ENCODE measurements at places on chromosomes 12 and 14.

DNA sequence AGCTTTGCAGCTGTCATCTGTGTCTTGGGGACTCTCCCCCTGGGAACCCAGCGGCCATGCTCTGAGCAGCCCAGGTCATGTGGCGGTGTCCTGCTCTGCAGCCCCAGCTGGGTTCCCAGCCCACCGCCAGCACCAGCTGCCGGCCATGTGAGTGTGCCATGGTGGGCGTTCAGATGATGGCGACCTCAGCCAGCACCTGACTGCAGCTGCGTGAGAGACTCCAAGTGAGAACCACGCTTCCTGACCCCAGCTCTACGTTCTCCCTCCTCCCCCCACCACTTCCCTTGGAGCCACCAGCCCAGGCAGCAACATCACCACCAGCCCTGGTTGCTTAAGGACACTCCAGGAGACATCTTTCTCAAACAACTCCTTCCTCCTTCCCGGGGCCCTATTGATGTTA lies 68.8 kb downstream of the SLC24A4 start:
- no peak for DNase-seq

- no peak for DNase-seq
These were observed 28.7 kb downstream of the UBE2N start for GRCh38 chr12:93413064-93413463.

DNA sequence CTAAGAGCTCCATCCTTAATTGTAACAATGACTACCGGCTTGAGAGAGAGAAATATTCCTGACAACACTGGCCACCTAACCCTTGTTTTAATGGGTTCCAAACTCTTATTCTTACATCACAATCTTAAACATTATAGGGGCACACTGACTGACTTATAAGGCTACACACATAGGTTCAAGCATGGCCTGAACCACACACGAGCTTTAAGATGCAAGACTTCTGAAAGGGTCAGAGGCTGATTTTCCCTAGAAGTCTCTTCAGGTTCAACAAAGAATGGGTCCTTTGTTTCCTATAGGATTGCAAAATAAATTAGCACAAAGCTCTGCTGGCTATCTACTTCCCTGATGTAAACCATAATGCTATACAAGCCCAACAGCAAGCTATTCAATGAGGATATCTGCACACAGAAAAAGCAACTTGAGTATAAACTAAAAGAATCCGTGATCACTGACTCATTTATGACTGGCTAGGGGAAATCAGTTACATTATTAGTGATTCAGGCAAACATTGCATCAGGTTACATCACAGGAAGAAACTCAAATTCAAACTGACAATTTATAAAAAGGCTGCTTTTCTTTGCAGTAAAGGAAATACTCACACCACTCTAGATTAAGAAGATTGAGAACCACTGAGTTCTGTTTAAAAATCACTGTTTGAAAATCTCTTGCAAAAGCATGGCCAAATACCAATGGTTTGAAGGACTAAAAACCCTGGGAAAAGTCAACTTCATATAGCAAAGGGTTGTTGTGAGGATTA lies 8.5 kb downstream of the BTG1 start:
- DNase-seq = peak; percentile 4

DNA sequence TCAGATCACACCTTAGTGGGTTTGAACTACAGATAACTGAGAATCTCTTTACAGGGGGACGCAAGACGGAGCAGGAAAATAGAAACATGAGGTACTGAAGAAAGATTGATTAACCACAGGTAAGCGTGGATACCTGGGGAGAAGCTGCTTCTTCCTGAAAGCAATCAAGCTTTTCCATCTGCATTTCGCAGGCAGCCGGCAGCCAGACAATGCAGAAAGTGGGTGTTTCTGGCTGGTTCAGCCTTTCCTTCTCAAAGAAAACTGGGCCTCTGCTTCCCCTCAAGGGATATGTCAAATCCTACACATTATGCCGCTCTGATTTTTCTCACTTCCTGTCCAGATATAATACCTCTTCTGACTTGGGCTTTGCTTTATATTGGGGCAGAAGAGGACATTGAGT lies 39.1 kb upstream of the PPFIA2 start:
- DNase-seq = no peak

- DNase-seq = peak; percentile 33
These were observed 110.9 kb upstream of the DNM1L start for GRCh38 chr12:32568228-32568627.

- DNase-seq = no peak
These were observed 292.3 kb downstream of the FUT8 start for GRCh38 chr14:65704850-65705249.

- DNase-seq = no peak
These were observed 416.5 kb downstream of the NELL2 start for GRCh38 chr12:44459569-44459968.
